ENCODE measurements at places on chromosomes 12 and 14. TPM values are rescaled to one million over a fixed set of nuclear protein-coding genes. Genes with fewer than 3 reads are reported as not detected.
A peak's percentile ranks its signal among the peaks of the same experiment; 100 is the strongest.

GRCh38 chr14:81416194-81416952 is 16.2 kb upstream of the STON2 start:
- no peak for DNase-seq

- peak; percentile 47 for DNase-seq
Measured at GRCh38 chr14:26394150-26394810, 203.6 kb downstream of the NOVA1 start.

DNA sequence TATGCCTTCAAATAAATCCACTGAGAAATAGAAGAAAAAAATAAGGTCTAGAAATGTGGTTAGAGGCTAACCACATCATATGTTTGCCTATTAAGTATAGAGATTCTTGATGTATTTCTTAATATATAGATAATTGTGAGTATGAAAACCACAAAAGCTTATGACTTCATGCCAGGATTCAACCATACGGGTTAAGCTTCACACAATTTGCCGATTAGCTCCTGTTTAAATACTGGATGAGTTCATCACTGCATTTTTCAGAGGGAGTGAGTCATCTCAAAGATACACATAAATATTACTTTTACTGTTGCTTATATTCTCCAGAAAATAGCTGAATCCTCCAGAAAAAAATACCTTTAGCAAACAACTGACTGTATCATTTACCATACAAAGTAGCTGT is 79.6 kb downstream of the RPL10L start:
- DNase-seq = peak; percentile 1

- no peak for DNase-seq
Measured at GRCh38 chr12:115953450-115953849, 324.0 kb downstream of the MED13L start.

GRCh38 chr14:30243805-30244204 is 315.2 kb upstream of the G2E3 start:
- DNase-seq = peak; percentile 82

DNA sequence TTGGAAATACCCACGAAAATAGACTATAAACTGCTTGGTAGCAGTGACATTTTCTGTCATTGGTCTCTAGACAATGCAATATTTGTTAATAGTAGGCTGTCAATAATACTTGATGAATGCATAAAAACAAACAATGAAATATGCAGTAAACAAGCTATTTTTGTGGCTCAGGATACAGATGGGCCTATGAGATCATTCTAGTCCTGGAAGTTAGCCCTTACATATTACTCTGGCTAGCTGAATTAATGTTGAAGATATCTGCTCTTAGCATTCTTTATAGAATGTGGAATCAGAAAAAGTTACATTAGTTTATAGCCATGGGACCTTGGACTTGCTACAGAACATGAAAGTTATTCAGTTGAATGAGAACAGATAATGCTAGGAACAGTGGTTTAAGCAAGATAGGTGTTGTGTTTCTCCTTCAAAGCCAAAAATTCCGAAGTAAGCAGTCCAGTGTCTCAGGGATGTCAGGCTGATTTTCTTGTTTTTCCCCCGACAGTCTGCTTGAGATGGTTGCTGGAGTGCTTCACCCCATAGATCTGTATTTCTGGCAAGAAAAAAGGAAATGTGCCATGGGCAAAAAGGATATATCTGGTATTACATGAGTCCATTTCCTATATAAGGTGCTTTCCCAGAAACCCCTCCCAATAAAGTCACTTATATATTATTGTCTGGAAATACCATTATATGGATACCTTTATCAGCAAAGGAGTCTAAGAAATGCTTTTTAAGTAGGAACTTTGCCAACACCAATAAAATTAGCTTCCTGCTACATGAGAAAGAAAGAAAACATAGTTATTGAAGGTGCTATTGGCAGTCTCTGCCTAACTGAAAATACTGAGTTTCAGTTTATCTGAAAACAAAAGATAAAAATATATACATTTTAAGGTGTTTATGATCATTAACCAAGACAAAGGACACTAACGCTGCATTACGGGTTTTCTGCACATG is 619.4 kb upstream of the ATP2B1 start:
- no peak for DNase-seq

GRCh38 chr12:167959-168600 is 45.9 kb downstream of the SLC6A12 start:
- DNase-seq = no peak

GRCh38 chr14:69154779-69155178 is 1.9 kb upstream of the DCAF5 start:
- DNase-seq = peak; percentile 50

The MYF6 gene
- not detected for total RNA-seq

The CABP1 gene
- total RNA-seq = not detected

The PRR4 gene
- total RNA-seq = not detected
